ENCODE measurements at places on chromosomes 1 and 21.

DNA sequence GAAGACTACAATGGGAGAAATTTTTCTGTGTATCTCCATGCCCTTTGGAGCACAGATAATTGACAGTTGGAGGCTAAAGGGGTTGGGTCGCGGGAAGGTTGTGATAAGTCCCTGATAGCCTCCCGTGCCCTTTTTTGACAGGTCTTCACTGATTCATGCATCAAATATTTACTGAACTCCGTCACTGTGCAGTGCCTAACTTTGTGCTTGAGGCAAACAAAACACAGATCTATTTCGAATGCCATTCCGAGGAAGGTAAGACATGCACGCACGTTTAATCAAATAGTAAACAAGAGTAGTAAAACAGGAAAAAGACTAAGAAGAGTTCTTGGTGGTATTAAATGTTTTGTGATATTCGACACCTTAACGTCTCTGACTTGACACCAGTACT, 494 bp upstream of the PIP5K1A start:
- no peak for DNase-seq

- no peak for DNase-seq
Measured at GRCh38 chr1:223500560-223501425, 107.6 kb downstream of the CCDC185 start.

- DNase-seq, result no peak
Measured at GRCh38 chr1:20711285-20712214, 6.3 kb downstream of the KIF17 start.

DNA sequence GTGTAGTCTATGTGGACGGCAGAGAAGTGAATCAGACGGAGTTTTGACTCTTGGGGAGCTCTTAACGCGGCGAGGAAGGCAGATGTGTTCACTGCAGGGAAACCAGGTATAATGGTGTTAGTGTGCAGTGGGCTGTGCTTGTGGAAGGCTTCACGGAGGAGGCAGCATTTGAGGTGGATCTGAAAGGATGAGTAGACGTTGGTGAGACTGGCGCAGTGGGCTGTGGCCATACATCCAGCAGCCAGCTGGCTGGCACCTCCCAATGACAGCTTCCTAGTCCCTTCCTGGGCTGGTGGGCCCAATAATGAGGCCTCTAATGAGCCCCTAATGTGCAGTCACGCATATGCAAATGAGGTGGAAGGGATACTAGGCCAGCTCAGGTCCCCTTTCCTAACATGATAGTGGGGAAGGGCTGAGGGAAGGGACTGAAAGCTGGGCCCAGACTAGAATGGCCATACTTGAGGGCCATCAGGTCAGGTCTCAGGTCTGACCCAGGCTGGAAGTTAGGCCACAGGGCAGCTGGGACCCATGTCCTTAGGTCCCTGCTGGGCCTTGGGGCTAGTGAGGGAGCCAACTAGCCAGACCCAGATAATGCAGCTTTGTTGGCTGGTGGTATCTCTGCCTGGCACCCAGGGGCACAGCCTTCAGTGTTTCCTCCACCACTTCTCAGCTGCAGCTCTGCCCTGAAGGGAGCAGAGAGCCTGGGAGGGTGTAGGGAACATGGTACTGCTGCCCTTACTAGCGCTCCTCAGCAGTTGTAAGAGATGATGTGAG, 3.8 kb downstream of the MAP7D1 start:
- DNase-seq, result no peak

DNA sequence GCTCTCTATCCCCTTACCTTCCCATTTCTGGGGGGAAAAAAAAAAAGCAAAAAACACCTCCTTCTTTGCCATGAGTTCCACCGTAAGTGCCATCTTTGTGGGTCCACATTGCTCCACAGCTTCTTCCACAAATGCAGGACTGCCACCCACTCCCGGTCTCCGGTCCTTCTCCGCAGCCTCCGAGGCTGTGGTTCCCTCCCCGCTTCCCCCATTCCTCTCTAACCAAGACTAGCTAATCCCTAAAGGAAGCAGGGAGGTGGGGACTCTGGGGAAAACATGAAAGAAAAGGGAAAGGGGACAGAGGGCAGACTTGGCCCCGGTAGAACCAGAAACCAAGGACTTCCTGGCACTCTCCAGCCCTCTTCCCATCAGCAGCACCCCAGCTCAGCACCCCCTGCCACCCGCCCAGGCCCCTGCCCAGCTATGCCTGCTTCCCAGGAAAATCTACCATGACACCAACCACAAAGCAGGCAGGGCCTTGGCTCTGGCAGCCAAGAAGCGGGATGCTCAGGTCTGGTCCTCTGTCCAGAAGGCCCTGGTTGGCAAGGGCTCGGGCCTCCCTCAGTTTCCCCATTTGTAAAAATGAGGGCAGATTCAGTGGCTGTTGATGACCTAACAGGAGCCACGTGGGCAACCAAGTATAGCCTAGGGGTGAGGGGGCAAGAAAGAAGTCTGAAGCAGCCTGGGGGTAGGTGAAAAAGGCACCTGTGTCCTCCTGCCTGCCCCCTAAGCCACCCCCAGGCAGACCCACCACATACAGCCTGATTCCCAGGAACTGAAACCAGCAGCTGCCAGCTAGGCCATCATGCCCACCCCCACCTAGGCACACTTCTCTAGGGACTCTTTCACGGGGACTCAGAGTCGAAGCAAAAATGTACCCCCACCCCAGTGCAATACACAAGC, 2.5 kb downstream of the EPHA2 start:
- no peak for DNase-seq

DNA sequence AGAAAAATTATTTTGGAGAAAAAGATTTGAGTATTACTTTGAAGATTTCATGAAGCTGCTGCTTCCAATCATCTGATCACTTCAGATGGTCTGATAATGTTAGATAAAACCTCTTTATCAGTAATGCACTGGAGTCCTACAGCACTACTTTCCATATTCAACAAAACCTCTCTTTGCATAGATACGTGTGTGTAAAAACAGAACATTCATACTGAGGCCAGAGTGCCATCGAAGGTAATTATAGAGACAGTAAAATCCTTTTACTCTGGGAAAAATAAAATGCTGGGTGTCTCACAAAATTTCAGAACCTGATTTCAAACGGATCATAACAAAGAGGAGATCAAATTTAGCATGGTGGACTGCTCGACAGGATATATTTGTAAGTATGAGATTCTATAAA, at the start of gene RGS13:
RGS13 (plus strand) TSS at position 209 of the 400 bp plus-strand sequence. CDS start 8,188 bp downstream, outside the sequence.
- DNase-seq, result no peak

GRCh38 chr1:209630383-209631225, 21.6 kb downstream of the LAMB3 start:
- no peak for DNase-seq

DNA sequence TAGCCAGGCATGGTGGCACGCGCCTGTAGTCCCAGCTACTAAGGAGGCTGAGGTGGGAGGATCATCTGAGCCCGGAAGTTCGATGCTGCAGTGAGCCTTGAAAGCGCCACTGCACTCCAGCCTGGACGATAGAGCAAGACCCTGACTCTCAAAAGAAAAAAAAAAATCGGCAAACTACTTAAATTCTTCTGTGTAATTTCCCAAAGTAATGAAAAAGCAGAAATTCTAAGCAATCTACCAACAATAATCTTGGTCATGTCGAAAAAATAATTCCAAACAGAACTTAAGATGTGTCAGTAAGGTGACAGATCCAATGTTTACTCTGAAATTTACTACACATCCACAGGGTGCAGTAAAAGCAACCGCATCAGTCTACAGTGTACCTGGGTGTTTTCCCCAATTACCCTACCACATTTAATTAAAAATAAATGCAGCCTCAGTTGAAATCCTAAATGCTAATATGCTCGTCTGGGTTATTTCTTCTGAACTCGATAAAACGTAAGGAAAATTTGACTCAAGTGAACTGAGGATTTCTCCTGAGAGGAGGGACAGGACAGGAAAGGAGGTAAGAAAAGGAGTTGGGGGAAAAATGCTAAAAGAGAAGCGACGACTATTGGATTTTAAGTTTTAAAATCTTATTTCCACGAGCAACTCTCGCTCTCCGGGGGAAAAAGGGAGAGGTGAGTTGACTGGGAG, 801 bp downstream of the EPRS1 start:
- peak; percentile 23 for DNase-seq

GRCh38 chr1:167797015-167797414, 75.2 kb downstream of the MPZL1 start:
- no peak for DNase-seq

DNA sequence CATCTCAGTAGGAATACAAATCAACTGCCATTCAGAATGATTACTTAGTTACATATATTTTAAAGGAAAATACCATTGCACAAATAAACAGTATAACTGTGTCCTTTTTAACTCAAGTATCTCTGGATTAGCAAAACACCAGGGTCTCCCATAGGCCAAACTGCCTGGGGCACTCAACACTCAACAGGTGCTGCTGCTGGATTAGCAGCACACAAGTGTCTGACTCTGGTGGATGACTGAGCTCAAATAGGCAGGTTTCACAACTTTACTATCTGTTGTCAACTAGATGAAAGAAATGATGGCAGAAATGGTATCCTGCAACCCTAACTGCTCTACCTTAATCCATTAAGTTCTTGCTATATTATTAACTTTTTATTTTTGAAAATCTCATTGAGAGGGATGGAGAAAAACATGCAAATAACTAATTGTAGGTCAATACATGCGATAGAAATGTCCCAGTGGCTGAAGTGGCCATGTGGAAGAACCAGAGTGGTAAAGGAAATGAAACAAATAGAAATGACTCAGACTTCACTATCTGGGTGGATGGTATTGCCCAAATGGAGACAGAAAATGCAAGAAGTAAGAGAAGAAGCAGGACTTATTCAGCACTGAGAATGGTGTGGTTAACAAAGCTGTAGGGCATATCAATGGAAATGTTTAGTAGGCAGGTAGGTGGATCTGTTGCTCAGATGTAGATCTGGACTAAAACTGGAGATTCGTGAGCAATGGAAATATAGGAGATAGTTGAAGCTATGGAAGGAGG, 90.8 kb upstream of the CCDC190 start:
- DNase-seq, result no peak

GRCh38 chr1:211574705-211575104, 4.3 kb downstream of the SLC30A1 start:
- DNase-seq, result no peak

GRCh38 chr1:234573711-234574299, 36.2 kb downstream of the IRF2BP2 start:
- no peak for DNase-seq

DNA sequence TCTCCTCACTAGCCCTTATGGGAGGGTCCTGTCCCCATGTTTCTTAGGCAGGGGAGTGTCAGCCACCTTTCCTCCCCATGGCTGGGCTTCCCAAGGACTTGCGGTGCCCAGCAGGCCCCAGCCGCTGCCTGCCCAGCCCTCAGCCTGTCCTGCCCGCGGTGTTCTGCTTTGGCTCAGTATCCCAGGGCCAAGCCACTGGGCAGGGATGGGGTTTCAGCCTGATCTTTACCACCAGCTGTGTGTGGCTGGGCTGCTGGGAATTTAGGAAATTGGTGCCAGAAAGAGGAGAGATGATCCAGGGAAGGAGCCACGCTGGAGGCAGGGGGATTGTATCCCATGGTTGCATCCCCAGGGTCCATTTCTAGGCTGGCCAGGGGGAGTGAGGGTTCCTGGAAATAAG, 6.9 kb upstream of the IGFN1 start:
- no peak for DNase-seq

DNA sequence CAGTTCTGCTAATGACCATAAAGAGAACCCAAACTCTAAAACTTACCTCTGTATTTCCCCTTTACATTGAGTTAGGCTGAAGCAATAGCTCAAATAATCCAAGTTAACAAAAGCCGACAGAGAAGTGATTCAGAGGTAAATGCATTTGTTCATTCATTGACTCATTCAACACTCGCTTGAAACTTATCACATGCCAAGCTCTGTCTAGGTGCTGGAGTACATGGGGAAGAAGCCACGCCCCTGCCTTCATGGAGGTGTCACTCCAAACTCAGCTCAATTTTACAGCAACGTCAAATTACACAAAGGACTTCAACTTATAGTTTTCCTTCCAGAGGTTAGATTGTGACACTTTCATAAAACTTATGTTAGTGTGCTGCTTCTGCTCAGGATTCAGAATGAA, 45.8 kb downstream of the SLC25A24 start:
- DNase-seq, result no peak

DNA sequence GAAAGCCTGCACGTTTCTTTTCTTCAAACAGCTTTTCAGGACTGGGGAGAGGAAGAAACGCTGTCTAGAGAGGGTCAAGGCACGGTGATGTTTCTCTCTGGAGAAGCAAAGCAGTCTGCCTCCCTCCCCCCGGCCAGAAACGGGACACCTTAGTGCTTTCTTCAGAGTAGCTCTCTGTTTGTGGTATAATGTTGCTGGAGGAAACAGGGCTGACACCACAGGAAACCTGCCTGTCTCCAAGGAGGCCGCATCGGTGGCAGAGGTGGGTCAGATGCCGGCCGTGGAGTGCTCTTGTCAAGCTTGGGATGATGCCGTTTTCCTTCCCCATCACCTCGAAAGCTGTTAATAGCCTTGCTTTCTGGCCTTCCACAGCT, 139.4 kb downstream of the DHRS3 start:
- DNase-seq, result no peak

DNA sequence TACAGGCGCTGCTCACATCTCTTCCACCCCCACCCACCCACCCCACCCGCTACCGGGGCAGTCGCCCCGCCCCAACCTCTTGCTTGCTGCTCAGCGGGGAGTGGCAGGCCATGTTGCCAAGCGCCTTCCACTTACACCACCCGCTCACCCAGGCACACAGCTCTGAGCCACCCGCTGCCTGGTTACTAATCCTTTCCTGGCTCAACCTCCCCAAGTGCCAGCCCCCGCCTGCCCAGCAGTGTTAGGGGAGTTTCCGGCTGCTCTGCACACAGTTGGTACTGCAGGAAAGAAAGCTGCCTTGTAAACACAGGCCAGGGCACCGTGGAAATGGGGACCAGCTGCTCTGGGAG, 56.2 kb downstream of the LACTBL1 start:
- no peak for DNase-seq

GRCh38 chr1:234551032-234551378, 59.0 kb downstream of the IRF2BP2 start:
- no peak for DNase-seq

All from germinal center (tissue), 1 donor.